ENCODE measurements at places on chromosomes 16 and 17.

DNA sequence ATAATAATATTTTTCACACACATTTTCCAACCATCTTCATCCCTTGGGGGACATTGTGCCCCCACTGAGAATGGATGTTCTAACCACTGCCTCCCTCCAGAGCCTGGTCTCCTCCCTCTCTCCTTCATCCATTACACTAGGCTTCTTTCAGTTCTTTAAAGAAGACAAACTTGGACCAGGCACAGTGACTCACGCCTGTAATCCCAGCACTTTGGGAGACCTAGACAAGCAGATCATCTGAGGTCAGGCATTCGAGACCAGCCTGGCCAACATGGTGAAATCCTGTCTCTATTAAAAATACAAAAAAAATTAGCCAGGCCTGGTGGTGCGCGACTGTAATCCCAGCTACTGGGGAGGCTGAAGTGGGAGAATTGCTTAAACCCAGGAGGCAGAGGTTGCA is 6.5 kb downstream of the ALOX15 start:
- DNase-seq: no peak

- DNase-seq: no peak
Observed at GRCh38 chr16:24999856-25000461, 15.2 kb downstream of the ARHGAP17 start.

GRCh38 chr16:58807276-58807675 is 73.2 kb upstream of the GOT2 start:
- DNase-seq: no peak

DNA sequence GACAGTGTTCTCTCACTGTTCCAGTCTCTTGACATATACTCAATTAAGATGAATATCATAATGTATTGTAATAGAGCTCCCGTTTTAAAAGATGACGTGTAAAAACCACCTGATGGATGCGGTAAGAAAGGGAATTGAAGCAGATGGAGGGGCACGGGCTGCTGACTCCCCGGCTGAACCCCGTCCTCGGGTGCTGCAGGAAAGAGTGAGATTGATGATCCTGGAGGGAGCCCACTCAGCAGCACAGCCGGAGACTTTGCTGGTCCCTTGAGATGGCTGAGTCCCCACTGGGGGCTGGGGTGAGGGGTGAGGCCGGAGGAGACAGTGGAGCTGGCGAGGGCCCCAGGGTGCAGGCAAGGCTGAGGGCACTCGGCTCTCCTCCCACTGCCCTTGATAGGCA is 217.4 kb downstream of the RPTOR start:
- DNase-seq: peak; percentile 45

GRCh38 chr17:68204736-68205135 is 43.1 kb upstream of the AMZ2 start:
- no peak for DNase-seq

DNA sequence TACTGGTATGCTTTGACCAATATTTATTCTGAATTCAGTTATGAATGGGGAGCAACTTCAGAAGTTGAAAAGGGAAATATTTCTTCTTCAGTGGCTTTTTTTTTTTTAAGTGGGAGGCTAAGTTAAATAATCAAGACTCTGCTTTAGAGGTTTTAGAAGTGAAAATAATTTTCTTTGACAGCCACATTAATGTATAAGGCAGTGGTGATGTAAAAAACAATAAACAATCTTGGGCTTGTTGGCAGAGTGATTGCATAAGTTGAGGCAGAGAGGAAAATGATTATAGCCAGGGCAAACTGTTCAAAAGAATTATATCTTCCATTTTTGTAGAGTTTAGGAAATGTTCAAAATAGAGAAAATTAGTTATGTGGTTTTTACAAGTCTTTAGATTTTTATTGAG is 5.4 kb upstream of the KRT12 start:
- no peak for DNase-seq

DNA sequence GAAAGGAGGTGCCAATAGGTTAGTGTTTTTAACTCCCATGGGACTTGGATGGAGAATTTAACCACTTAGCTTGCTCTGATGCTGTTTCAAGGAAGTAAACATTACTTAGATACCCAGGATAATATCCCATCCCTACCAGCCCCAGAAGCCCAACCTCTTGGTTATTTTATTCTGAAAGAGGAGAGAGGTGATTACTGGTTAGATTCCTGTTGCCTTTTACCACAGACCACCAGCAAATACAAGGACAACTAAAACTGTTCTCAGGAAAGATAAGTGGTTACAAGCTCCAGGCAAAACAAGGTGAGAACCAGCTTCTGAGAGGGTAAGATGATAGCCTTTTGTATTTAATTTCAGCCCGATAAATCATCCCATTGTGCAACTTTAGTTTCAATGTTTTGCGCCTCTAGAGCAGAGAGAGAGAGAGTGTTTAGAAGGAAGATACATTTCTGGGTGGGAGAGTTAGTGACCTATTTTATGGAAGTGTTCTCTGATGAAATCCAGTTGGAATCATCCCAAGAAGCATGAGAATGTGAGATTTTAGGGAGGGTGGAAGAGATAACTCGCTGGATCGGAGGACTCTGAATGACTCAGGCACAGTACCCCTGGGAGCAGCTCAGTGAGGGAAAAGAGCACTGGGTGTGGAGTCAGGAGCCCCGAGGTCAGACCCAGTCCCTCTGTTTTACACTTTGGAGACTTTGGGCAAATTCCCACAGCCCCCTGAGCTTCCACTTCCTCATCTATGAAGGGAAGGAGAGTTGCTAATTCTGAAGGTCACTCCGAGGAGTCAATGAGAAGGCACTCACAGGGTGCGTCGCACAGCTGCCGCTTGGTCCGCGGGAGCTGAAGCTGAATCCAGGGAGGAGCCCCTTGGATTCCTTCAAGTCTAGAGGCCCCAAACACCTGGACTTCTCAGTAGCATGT is 12.1 kb downstream of the GLP2R start:
- DNase-seq: no peak

DNA sequence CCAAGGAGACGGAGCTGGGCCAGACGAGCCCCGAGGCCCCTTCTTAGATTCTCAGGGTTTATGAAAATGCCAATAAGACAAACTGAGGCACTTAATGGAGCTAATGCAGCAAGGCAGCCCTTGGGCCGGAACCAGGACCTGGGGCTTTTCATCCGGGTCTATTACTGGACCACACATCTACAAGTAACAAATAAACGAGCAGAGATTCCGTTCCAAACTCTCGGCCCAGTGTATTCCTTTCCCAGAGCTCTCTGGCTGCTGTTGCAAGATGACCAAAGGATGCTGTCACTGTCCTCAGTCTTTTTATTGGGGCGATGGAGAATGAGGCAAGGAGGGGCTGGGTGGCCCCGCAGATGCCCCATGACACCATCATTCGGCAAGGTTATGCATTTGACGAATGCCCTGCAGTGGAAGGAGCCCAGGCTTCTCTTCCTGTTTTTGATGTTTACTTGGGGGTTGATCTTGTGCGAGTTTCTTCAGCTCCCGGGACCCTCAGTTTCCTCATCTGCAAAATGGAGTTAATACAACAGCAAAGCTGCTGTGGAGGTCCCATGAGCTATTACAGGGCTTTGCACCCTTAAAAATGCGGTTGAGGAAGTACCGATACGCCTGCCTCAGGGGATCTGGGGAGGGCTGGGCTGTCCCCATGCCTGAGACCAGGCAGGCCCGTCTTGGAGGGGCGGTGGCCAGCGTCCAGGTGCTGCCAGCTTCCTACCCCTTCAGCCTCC is 1.1 kb upstream of the NTN1 start:
- no peak for DNase-seq

GRCh38 chr16:8194794-8195193 is 395.5 kb downstream of the TMEM114 start:
- no peak for DNase-seq

Data from DND-41 (cell line).